CD4-positive, alpha-beta T cell treated with Interleukin-10 for 1 hour (primary cell): ENCODE measurements at places on chromosomes 5 and 9.

DNA sequence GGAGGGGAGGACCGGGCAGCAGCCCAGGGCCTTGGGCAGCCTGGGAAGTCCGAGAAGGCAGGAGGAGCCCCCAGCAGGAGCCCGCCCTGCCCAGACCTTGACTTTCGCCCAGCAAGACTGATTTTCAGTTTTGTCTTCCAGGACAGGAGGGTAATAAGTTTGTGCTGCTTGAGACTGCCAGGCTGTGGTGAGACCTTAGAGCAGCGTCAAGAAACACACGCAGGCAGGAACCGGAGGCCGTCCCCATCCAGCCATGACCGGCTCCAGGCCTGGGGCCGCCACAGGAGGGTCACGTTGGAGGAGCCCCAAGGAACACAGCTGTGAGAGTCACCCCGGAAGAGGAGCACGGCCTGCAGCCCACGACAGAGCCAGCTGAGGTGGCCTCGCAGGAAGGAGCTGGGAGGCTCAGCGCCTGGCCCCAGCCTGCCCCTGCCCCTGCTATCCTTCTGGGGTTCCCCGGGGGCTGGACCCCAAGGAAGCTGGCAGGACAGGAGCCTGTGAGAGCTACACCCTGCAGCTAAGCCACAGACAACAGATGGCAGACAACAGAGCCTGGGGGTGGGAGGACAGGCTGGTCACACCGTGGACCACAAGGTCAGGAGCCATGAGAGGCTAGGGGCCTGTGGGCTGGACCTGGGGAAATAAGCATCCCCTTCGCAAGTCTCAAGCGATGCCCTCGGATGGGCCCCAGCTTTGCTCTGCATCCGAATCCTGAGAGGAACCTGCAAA, 126.0 kb upstream of the FAM120A start:
- DNase-seq, result no peak

DNA sequence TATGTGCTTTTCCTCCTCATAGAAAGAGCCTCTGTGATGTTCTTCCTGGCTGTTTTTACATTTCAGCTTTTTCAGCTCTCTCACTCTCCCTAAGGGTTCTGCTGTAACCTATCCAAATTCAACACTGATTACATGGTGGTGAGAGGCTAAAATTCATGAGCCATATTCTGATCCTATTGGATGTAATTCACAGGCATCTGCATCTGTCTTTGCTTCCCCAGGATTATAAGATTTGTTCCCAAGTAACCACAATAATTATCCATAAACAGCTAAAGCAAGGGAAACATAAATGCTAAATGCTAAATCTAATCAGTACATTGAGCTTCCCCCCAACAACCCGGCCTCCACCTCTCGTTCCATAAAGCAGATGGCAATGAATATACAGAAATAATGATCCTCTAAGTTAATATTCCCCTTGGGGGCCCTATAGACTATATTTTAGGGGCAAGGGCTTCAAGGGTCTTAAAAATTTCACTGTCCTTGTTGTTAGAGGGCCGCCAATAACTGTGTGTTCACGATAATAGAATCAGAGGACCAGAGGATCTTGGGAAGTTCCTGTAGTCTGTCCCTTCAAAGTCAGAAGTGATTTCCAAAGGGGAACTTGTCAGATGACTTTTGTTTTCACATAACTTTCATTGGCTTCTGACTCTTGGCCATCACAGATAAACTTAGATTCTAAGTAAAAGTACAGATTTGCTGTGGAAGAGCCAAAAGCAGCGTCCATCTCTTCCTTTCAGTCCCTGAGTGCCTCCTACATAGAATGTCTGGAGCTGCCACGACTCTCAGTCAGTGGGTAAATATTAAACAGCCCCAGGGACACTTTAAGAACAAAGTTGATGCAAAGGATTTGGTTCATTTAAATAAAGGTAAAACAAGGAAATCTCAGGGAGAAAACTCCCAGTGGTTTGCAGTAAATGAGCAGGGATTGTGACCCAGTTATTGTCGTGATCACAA, 125.6 kb downstream of the ALDH1A1 start:
- no peak for DNase-seq

DNA sequence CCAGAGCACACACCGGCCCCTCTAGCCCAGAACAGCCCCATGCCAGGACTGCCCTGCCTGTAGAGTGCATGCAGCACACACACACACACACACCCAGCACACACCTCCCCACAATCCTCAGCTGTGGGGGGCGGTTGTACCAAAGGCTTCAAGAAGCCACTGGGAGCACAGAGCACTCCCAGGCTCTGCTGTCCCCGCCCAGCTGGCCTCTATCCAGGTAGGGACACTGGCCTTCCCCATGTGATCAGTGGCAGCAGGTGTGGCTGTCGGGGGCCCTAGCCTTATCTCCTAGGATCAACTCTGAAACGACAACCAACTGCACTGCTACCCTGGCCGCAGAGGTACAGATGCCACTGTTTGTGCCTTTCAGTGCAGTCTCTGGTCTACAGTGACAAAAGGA, 2.0 kb downstream of the ANAPC2 start:
- no peak for DNase-seq

GRCh38 chr9:96050048-96050860, 174.8 kb downstream of the ERCC6L2 start:
- no peak for DNase-seq

GRCh38 chr9:81183761-81184160, 505.6 kb downstream of the TLE1 start:
- no peak for DNase-seq

GRCh38 chr9:131661568-131662288, 78.1 kb downstream of the RAPGEF1 start:
- peak; percentile 73 for DNase-seq

DNA sequence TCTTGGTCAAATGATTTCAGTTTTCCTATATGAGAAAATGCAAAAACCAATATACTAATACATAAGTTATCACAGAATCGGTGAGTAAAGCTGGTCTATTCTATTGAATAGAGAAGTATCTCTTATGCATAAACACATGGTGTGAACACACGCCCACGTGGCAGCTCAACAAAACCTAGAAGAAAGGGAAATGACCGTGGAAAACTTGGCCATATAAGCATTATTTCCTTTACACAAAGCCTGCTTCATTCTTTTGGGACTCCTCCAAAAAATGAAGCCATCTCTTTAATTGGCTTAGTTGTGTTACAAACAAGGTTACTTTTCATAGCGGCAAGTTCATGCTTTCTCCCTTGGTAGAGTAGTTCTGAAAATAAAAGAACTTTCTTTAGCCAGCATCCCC, 183.2 kb downstream of the TMEM161B start:
- no peak for DNase-seq

- DNase-seq, result no peak
Measured at GRCh38 chr5:16364910-16365309, 100.7 kb downstream of the ZNF622 start.

DNA sequence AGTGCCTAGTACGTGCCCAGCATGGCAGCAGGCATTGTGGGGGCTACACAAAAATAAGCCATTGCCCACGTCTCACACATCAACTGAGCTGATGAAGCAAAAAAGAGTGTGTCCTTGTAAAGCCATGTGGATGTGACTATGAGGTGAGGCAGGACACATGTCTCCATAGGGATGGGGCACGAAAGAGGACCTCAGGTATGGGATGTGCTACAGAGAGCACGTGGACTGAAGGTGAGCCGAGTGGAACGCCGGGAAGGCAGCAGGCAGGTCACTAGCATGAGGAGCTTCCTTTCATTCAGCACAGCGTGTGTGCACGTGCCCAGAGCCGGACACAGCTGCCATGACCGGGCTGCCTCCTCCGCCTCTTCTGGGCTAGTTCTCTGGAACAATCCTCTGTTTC, 429.8 kb downstream of the SPOCK1 start:
- DNase-seq, result no peak

GRCh38 chr9:126067031-126067734, 259.4 kb upstream of the MVB12B start:
- no peak for DNase-seq

- DNase-seq, result peak; percentile 80
Measured at GRCh38 chr9:113511856-113512761, 48.6 kb downstream of the RGS3 start.

DNA sequence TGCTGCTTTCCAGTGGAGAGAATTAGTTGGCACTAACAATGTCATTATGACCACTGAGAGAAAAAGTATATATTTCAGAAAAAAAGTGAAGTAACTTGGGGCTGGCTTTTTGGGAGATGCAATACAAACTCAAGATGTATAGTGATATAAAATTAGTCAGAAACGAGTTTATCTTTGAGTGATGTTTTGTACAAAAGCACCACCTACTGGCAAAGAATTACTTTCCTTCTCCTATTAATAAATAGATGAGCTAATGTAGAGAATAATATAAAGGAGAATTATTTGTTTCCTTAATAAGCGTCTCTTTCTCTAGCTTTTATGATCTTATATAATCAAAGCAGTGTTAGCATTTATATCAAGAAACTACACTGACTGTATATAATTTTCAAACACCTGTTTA, 158.8 kb downstream of the MEF2C start:
- no peak for DNase-seq

- no peak for DNase-seq
Measured at GRCh38 chr5:6338871-6339270, 39.5 kb downstream of the MED10 start.

- DNase-seq, result no peak
Measured at GRCh38 chr5:56142614-56143372, 90.3 kb downstream of the ANKRD55 start.

GRCh38 chr5:158174918-158175851, 316.2 kb upstream of the CLINT1 start:
- peak; percentile 38 for DNase-seq

- no peak for DNase-seq
Measured at GRCh38 chr5:35294976-35295375, 64.7 kb upstream of the PRLR start.

DNA sequence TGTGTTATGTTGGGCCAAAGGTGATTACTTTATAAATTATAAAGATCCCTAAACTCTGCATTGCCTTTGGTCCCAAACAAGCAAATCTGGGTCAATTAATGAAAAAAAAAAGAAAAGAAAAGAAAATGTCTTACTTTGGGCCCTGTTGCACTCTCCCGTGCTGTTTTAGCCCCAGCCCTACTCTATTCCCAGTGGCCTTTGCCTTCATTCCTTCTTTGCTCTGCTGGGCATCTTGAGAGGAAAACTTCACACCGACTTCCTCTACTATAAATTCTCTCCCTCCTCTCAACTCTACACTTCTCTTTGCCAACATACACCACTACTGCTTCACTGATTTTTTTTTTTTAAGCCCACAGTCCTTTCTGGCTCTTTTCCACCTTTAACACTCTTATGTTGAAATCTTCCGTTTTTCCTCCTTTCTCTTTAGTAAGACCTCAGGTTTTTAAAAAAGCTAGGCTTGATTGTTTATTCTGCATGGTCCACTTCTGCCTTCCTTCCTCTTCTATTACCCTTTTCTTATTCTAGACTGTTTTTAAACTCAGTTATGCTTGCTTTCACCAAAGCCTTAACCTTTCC, 4.5 kb upstream of the MSMP start:
- no peak for DNase-seq

DNA sequence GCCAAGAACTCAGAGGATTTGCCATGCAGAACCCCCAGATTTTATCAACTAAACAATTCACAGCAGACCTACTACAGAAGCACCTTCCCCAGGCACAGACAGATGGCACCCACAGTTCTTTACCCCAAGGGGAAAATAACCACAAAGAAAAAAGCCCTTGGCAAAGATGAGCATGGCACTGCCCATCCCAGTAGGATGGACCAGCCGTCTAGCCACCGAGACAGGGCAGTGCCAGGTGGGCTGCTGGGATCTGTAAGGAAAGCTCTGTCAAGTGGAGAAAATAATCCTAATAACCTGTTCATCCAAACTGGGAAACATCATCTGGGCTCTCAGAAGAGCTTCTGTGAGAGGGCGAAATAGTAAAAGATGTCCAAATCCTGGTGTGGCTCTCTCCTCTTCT, 130.0 kb downstream of the COL23A1 start:
- no peak for DNase-seq

GRCh38 chr5:98639274-98639673, 134.2 kb upstream of the RGMB start:
- DNase-seq, result no peak

DNA sequence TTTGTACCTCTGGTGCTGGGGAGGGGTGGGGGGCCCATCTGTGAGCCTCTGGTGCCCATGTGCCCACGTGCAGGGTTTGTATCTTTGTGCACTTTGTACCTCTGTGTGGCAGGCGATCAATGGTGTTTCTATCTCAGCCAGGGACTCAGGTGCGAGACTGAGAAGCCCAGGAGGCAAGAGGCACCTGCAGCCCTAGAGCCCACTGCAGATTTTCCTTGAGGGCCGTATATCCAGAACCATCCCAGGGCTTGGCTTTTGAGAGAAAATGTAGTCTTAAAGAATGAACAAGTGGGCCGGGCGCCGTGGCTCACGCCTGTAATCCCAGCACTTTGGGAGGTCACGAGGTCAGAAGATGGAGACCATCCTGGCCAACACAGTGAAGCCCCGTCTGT, 52.2 kb upstream of the KCNMB1 start:
- no peak for DNase-seq

DNA sequence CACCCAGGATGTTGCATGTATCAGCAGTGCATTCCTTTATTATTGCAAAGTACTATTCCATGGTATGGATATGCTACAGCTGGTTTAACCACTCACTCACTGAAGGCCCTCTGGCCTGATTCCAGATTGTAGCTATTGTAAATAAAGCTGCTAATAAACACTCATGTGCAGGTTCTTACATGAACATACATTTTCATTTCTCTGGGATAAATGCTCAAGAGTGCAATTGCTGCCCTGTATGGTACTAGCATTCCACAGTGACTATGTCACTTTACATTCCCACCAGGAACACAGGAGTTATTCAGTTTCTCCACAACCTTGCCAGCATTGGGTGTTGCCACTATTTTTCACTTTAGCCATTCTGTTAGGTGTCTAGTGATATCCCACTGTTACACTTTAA, 267.6 kb downstream of the SPOCK1 start:
- no peak for DNase-seq

DNA sequence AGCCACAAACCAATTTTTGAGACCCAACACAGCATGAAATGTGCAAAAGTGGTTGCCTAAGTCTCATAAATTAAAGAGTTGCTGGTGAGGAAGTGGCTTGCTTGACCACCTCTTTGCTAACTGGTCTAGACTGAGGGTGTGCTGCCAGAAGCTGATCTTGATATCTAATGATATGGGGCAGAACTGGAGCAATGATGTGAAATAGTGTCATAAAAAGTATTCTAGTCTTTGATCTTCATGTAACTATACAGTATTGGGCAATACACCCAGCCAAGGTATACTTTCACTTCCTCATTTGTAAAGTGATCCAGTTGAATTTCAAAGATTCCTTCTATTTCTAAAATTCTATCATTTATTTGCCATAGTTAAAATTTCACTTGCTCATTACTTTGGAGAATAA, 5.9 kb upstream of the YTHDC2 start:
- no peak for DNase-seq

GRCh38 chr5:142145106-142145900, 36.7 kb downstream of the NDFIP1 start:
- peak; percentile 74 for DNase-seq

- DNase-seq, result no peak
Measured at GRCh38 chr5:37859805-37860204, 20.0 kb upstream of the GDNF start.

DNA sequence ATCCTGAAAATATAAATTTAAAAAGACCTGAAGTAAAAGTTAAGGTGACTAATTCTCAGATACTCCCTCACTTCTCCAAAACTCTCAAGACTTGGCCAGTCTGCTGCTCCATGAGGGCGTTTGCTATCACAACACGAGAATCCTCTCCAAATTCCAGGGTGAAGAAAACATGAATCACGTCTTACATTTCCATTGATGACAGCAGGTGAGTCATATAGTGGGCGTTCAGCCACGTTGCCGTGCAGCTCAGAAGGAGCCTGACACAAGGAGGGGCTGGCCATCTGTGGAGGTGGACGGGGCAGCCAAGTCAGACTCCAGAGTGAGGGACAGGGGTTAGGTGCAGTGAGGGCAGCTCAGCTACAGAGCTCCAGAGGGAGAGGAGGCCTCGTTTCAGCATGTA, 555.1 kb upstream of the ADAMTS16 start:
- DNase-seq, result no peak

- no peak for DNase-seq
Measured at GRCh38 chr9:127253446-127253845, 11.1 kb upstream of the GARNL3 start.
